ENCODE measurements at places on chromosomes 1 and 21. TPM values are rescaled to one million over a fixed set of nuclear protein-coding genes. Genes with fewer than 3 reads are reported as not detected.
A peak's percentile ranks its signal among the peaks of the same experiment; 100 is the strongest.

DNA sequence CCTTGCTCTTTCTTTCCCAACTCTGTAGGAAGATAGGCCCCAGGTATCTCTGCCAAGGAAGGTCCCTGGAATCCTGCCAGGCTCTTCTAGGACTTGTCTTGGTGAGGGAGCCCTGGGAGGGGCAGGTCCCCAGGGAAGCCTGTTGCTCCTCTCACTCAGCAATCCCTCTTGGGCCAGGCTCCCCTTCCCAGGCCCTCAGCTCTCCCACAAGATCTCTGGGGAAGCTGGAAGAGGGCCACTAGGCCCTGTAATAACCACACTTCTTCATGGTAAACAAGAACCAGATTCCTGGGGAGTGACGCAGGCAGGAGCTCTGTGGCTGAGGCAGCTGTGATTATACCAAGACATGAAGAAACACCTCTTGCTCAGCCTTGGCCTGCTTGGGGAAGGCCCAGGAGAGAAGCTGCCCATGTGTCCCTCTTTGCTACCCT lies 9.9 kb upstream of the MAPKAPK2 start:
- peak; percentile 72 for DNase-seq

GRCh38 chr1:155117610-155118009 lies 10.1 kb upstream of the EFNA1 start:
- DNase-seq: no peak

- DNase-seq: no peak
Measured at GRCh38 chr1:121586369-121587229, 401.8 kb downstream of the SRGAP2C start.

DNA sequence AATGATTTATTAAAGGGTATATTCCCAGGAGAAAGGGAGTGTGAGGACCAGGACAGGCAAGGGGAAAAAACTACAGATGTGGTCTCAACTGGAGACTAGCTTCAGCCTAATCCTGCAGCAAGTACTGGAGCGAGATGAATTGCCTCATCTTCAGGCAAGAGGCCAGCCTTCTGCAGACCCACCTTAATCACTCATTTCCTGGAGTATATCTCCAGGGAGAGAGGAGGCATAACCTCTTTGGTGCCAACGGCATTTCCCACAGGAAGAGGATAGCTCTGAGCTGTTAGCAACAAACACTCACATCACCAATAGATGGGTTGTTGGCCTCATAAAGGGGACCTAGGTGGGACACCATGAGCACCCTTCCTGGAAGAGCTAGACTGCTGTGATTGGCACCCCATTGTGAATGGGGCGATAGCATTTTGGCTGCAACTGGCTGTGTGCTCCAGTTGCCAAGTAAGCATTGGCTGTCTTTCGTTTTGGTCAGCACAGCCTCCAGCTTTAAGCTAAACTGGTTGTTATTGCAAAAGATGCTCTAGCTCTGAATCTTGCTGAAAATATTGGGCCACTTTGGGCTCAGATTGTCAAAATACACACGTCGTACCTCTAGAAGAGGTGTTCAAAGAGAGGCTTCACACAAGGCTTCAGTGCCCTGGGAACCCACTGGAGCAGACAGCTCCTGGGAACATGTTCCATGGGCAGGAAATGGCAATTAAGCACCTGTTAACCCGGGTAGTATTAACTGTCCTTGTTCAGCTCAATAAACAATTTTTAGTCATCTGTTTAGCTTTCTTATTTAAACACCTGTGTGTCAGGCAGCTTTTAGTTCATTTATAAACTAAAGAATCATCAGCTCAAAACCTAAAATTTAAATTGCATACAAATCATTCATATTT lies 314.8 kb upstream of the C1orf87 start:
- DNase-seq: peak; percentile 2

DNA sequence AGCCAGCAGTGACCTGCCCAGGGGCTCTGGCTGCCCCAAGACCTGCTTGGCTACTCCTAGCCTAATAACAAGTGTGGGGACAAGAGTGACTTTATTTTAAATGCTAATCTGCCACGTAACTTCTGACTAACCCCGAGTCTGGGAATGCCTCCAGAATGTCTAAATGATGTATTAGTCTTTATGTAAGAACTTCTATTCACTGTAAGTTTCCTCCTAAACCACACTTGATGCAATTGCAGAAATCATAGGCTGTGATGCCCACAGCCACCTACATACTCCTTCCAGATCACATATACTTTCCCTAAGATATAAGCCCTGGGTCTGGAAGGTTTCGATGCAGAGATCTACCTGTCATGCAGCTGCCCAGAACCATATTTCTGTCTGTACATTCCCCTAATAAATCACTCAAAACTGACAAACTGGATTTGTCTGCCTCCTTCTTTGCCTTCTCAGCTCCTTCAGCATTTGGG lies 5.9 kb upstream of the VPS45 start:
- peak; percentile 72 for DNase-seq

- DNase-seq: no peak
Measured at GRCh38 chr1:94002046-94002787, 93.0 kb upstream of the GCLM start.

GRCh38 chr1:197614916-197615692 lies 160.2 kb downstream of the DENND1B start:
- DNase-seq: peak; percentile 44

- no peak for DNase-seq
Measured at GRCh38 chr1:92792340-92792782, 7.5 kb upstream of the EVI5 start.

DNA sequence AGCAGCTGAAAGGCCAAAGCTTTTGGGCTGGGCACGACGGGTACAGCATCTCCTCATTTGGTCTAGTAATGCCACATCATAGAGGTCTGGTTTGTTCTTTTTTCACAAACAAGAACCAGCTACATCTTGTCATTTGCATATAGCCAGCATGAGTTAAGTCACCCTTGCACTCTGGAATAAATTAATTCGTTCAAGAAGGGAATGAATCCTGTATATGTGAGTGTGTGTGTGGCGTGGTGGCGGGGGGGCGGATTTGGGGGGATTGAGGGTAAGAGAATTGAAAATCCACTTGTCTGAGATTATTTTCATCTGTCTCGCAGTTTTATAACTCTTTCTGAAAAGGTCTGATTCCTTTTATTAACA lies 380.0 kb upstream of the CAMK1G start:
- no peak for DNase-seq

- no peak for DNase-seq
Measured at GRCh38 chr21:36710729-36711048, 11.8 kb downstream of the SIM2 start.

DNA sequence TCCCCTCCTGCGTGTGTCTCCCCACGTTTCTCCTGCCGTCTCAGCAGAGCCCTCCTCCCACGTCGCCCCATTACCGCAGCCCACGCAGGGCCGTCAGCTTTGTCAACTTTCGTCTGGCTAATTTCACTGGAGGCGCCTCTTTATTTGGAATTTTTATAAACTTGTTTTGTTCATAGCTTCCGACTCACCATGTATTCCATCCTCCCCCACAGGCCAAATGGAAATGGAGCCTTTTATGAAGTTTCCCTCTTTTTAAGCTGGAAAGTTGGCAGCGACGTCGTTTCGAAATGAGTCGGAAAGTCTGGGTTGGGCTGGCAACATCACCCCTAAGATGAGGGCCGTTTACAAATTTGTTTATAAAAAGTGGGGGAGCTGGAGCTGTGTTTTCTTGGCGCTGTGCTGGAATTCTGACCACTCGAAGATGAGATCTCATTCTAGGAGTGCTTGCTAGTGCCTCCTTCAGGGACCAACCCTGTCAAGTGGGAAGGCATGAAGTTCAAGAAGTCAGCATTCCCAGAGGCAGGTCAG lies 23.7 kb upstream of the SLC45A1 start:
- DNase-seq: no peak

- DNase-seq: no peak
Measured at GRCh38 chr1:115144176-115144575, 54.9 kb upstream of the TSPAN2 start.

DNA sequence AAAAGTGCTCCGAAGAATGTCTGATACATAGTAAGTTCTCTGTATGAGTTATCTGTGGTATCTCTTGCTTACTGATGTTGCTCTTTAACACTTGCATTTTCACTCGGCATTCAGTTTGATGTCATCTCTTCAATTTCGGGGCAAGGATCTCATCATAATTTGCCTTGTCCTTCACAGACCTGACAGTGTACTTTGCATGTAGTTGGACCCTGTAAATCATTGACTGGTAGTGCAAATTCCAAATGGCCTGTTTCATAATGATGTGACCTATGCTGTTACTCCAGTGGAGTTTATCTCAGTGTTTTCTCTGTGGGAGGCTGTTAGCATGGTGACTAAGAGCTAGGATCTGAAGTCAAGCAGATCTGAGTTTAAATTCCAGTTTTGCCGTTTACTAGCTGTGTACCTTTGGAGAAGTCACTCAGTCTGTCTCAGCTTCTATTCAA lies 34.2 kb upstream of the ABCD3 start:
- no peak for DNase-seq

DNA sequence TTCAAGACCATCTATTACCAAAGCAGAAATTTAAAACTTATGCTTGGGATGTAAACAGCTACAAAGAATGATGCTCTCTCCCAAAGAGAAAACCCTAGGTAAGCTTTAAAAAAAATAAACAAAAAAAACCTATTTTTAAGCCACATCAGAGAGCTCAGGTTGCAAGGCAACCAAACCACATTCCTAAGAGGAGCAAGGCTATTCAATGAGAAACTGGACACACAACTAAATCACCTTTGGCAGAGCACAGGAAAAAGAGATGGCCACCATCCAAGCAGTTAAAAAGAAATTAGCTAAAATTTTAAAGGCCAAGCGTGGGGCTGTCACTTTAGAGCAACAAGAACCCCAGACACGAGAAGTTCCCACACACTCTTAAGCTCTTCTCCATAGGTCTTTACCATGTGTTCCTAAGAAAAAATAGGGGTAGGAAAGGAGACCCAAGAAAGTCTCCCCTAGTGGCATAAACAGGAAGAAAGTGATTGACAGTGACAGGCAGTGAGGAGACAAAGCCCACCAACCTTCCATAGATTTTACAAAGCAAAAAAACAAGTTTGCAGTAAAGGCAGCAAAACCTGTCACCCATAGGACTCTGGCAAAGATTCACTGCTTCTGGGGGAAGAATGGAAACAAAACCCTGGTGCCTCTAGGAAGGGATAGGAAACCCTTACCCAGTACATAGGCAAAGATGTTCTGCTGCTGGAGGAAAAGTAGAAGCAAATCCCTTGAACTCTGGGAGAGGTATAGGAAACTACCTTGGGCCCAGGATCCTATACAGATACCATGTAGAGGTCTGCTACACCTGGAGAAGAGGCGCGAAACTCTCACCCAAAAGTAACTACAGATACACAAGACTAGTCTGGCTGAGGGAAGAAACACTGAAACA lies 68.5 kb downstream of the FOXJ3 start:
- peak; percentile 16 for DNase-seq

DNA sequence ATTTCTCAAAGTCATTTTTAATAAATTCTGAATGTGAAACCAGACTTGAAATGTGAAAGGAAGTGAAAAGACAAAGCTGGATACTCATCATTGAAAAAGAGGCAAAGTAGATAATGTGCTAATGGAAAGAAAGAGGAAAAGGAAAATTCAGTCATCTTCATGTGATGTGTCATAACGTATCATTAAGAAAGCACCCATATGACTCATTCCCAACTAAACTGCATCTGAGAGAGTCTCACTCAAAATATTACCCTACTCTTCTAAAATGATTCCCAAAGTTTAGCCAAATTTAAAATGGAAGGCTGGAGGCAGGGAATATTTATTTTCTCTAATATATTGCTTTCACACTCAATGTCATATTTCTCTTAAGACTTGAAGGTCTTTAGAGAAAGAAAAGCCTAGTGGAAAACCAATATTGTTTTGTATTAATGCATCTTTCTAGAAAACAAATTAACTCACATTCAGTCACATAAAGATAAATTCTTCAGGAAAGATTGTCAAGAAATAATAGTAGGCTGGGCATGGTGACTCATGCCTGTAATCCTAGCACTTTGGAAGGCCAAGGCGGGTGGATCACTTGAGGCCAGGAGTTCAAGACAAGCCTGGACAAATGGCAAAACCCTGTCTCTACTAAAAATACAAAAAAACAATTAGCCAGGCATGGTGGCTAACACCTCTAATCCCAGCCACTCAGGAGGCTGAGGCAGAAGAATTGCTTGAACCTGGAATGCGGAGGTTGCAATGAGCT lies 129.9 kb downstream of the SLC30A10 start:
- no peak for DNase-seq

DNA sequence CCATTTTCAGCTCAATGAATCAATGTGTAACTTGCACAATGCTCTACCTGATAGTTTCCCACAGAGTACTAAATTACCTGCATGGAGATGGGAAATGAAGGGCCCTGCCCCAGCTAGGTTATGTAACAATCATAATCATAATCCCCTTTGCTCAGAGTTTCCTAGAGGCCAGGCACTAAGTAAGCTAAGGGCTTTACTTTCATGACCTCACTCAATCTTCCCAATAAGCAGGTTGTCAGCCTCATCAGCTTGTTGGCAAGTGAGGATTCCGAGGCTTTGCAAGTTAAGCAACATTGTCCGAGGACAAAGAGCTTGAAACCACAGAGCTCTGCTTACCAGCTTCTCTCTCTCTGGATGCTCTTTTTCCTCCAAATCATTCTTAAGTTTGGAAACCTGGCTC lies 64.1 kb upstream of the NTPCR start:
- no peak for DNase-seq

GRCh38 chr1:157512036-157512969 lies 40.0 kb downstream of the FCRL5 start:
- no peak for DNase-seq

GRCh38 chr1:178986204-178986603 lies 39.5 kb upstream of the FAM20B start:
- DNase-seq: no peak

DNA sequence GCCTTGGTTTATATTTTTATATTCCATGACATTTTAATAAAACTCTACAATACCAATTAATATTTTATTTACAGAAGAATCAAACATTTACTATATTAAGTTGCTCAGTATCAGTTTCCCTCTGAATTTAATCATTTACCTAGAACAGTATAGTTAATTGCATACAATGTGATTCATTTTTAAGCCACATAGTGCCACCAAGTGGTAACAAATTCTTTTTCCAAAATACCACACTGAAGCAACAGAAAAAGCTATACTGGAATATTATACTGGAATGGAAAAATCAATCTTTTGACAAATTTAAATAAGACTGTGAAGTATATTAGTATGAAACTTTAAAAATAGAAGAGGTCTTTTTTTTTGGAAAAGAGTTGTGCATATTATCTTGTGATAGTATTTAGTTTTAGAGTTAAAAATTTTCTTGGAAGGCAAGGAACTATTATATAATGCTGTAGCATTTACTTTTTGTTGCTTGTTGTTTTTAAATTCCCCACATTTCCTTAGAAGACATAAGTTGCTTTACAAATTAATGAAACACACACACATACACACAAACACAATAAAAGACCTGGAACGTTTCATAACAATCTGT lies 57.3 kb downstream of the ZNF644 start:
- DNase-seq: no peak

IRF2BP2 gene
- total RNA-seq: 66.5 TPM

CR1L gene
- 0.78 TPM for total RNA-seq

GRIK3 gene
- 0.31 TPM for total RNA-seq

GUCA2B gene
- not detected for total RNA-seq

ASTN1 gene
- total RNA-seq: 57.2 TPM

HENMT1 gene
- total RNA-seq: 3.2 TPM

PRDM16 gene
- 0.60 TPM for total RNA-seq

SH2D2A gene
- total RNA-seq: 2.4 TPM

IVL gene
- total RNA-seq: not detected

TBX19 gene
- 1.3 TPM for total RNA-seq

KIF26B gene
- total RNA-seq: 4.6 TPM

COL16A1 gene
- total RNA-seq: 18.5 TPM

FAM151A gene
- not detected for total RNA-seq

LCE3D gene
- not detected for total RNA-seq

ANGPTL1 gene
- 15.1 TPM for total RNA-seq

IL20 gene
- 0.41 TPM for total RNA-seq

All from adrenal gland (tissue), 19 donors.